ENCODE measurements at places on chromosomes 5 and 9. TPM values are rescaled to one million over a fixed set of nuclear protein-coding genes. Genes with fewer than 3 reads are reported as not detected.

GRCh38 chr9:80156262-80156661, 584.5 kb downstream of the TLE4 start:
- no peak for DNase-seq

PCDHB9 gene
- 2.4 TPM for total RNA-seq

DNA sequence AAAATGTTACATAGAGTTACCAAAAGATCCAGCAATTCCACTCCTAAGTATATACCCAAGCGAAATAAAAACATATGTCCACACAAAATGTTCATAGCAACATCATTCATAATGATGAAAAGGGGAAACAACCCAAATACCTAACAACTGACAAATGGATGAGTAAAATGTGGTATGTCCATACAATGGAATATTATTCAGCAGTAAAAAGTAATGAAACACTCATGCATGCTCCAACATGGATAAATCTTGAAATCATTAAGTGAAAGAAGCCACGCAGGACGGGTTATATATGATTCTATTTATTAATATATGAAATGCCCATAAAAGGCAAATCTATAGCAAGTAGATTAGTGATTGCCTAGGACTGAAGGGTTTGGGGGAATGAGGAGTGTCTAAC, 6.0 kb downstream of the DENND1A start:
- DNase-seq = no peak

OGN gene
- 2.1 TPM for total RNA-seq

DNA sequence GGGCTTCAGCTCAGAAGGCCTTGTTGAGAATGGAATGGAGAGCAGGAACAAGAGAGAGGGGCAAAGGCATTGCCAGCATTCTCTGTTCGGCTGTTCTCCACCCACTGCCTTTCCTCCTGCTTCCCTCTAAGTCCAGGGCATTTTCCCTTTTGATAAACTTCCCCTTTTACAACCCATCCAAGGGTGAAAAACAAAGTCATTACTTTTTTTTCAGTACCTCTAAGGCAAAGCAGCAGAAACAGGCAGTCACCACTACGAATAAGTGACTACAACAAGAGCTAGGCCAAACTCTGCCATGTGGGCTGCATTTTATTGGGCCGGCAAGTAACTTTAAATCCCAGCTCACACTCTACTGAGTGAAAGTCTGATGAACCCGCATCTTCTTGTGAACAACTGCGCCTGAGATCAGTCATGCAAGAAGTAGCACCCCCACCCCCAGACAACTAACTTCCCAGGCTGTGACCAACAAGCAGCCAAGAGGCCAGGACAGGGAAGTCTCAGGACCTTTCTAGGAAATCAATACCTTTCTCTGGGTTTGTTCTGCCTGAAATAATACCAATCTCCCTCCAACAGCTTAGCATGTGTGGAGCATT, 13.1 kb downstream of the IL7R start:
- no peak for DNase-seq

DNA sequence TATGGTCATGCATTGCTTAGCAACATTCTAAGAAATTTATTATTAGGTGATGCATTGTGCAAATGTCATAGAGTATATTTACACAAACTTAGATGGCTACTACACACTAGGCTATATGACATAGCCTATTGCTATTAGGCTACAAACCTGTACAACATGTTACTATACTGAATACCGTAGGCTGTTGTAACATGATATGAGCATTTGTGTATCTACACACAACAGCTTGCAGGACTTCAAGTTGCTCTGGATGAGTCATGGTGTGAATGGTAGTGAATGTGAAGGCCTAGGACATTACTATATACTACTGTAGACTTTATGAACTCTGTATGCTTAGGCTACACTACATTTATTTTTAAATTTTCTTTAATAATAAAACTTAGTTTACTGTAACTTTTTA, 107.2 kb upstream of the MAMDC2 start:
- DNase-seq = no peak

ARSK gene
- 6.0 TPM for total RNA-seq

NRARP gene
- total RNA-seq = 61.4 TPM

CKMT2 gene
- 1.7 TPM for total RNA-seq

DNA sequence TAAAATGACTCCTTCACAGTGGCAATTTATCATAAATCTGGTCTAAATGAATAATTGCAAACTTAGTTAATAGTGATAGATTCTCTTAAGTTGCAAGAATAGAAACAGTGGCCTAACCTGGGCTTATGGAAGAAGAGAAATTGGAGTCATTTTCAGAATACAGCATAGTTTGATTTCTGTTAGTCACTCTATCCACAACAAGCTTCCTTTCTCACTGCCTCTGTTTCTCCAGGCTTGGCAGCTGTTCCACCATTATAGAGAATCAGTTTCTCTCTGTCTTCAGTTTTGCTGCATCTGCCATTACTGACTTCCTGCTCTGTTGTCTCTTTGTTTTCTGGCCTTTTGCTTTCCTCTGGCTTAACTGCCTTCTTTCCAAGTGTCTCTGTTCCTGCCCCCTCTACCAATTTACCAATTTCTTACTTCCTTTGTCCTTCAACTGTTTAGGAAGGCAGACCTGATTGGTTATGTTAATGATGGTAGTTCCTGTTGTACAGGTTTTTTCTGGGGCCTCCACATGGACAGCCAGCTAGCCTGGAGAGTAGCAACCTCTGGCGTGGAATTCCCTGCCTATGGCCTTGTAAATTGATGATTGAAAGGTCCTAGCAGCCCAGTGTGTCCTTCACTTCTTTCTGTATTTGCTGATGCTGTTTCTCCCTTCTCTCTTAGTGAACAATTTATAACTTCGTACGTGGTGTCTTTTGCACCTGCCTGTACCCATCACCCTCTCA, 75.9 kb upstream of the RASGRF2 start:
- no peak for DNase-seq

Measured in mucosa of descending colon (tissue), 3 donors.